Astrocyte of the spinal cord (primary cell): ENCODE measurements at places on chromosomes 12 and 14.

- peak; percentile 38 for DNase-seq
Observed at GRCh38 chr12:80445083-80445793, 1.2 kb downstream of the PTPRQ start.

- DNase-seq, result no peak
Observed at GRCh38 chr12:271161-271560, 8.5 kb upstream of the SLC6A13 start.

DNA sequence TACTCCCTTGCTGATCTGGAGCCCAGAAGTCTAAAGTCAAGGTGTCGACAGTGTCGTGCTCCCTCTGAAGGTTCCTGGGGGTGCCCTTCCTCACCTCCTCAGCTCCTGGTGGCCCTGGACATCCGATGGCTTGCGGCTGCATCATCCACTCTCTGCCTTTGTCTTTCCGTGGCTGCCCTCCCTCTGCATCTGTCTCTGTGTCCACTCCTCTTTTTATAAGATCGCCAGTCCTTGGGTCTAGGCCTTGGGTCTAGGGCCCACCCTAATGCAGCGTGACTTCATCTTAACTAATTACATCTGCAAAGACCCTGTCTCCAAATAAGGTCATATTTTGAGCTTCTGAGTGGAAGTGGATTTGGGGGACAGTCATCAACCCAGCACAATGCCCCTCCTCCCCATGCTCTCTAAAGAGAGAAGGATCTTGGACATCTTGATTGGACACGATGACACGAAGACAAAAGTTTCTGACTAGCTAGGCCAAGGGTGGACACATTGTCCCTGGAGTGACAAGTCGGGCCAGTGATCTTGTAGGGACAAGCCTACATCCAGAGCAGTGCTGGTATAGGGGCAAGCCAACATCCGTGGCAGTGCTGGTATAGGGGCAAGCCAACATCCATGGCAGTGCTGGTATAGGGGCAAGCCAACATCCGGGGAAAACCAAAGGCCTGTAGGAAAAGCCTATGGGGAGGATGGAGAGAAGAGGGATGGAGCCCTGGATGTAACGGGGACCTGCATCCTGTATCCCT lies 93.9 kb upstream of the DIO3 start:
- DNase-seq, result no peak

- DNase-seq, result no peak
Observed at GRCh38 chr12:45406988-45407850, 191.3 kb downstream of the ANO6 start.

- no peak for DNase-seq
Observed at GRCh38 chr12:47983541-47984115, 20.2 kb downstream of the TMEM106C start.

DNA sequence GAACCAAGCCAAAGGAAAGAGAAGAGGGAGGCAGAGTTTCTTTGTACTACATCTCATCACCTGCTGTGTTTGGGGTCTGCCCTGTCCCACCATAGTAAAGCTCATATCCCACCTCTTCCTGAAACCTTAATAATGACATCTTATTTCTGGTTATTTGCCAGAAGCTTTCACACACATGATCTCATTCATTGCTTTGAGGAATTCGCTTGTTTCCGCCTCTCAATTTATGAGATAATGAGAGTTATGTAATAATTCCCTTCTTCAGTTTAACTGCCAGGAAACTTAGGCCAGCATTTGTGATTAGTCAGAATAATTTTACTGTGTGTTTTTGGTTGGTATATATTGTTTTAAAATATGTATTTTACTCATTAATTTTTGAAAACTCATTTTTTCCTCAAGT lies 205.2 kb downstream of the CACNA1C start:
- DNase-seq, result no peak
